NCI-H2081 (cell line): ENCODE measurements at places on chromosomes 4 and X.

DNA sequence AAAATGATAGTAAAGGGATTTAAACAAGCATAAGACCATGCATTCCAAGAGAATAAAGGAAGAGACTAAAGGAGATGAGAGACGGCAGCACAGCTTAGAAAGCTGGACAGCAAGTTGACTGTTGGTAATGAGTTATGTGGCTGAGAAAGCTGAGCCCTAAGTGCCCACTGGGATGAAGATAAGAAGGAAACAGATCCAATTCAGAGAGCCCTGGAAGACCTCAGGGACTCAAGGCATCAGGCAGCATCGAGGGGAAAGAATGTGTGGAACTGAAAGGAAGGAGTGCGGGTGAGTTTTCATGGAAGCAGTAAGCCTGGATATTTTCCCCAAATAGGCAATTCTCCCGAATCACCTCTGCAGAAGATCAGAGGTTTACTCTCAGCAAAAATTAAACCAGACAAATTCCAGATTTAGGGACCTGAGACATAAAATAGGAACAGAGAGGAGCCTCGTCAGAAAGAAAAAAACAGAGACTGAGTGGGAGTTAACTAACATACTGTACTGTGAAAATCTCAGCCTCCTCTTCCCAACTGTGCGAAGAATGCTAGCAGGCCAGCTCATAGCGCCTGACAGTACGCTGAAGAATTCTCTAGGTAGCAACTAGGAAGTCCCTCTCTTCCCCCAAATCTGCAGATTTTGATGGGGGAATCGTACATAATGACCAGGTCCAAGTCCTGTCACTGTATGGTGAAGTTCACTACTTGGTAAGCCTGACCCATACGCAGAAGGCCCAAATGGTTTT, 187.7 kb upstream of the TAPT1 start:
- no peak for DNase-seq

DNA sequence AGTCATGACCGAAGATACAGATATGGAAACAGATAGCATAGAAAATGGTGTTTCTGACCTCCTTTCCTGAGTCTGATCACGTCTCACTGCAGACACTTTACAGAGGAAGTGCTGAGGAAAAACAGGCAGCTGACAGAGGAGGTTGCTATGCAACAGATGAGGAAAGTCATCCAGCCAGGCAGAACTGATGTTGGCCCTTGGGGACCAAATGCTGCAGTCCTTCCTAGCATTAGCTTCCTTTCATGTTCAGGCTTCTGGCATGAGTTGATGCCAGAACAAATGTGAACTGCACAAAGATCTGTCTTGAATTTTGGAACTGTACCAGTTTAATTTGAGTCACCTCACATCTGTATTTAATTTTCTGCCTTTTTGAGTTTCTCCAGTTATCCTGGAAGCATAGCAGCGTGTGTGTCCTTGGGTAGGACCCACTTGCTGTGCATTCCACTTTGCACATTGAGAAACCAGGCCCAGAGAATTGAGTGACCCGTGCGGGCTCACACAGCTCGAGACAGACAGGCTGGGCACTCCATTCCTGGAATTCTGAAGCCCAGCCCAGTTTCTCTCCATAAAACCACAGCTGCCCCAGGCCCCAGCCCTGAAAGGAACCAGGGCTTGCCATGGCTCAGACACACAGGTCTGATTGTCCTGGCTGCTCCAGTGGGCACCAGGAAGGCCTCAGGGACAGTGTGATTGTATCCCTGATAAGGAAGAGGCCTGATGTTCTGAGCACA, 1.4 kb upstream of the MAGED1 start:
- DNase-seq = no peak

- no peak for DNase-seq
Observed at GRCh38 chr4:1297023-1297395, 7.3 kb downstream of the MAEA start.

GRCh38 chr4:73844806-73845205, 8.3 kb upstream of the PF4V1 start:
- DNase-seq = no peak

- DNase-seq = no peak
Observed at GRCh38 chr4:102447413-102447812, 53.7 kb upstream of the NFKB1 start.

DNA sequence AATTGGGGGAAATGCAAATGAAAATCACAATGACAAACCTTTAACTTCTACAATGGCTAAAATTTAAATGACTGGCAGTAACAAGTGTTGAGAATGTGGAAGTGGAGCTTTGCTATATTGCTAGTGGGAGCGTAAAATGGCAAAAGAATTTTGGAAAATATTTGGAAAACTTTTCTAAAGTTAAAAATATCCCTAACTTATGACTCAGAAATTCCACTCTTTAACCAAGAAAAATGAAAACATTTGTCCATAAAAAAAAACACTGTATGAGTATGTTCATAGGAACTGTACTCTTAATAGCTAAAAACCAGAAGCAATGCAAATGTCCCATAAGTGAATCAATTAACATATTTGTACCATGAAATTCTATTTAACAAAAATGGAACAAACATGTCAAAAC, 3.6 kb downstream of the TBCK start:
- DNase-seq = no peak

- DNase-seq = no peak
Observed at GRCh38 chr4:11469650-11470437, 41.1 kb upstream of the HS3ST1 start.

DNA sequence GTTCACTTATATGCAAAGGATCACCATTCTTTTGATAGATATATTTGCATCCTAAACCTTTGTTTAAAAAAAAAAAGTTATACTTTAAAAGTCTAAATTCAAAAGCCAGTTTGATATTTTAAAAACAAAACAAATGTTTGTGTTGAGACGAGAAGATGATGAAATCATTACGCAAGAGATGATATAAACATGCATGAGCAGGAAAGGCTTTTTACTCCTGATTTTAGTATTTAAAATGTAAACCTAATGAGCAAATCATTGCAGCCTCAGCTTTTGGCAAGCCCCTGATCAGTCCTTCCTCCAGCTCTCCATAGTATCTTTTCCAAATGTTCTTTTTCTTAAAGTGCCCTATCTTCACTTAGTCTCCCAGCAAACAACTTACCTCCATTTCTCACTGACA, 115.6 kb downstream of the ARAP2 start:
- no peak for DNase-seq

DNA sequence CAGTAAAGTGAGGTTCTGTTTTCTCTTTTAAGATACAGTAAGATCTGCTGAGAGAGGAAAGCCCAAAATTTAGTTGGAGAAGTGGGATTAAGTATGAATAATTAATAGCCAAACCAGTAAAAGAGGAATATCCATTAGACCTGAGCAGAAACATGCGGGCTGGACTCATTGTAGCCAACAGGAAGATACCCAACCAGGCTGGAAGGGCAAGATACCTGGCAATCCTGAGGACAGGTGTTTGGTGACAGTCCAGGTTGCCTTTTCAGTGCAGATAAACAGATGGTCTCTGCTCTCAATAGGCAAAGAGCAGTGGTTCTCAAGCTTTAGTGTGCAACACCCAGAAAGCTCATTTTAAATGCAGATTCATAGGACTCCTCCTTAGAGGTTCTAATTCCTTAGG, 980.8 kb upstream of the GRID2 start:
- no peak for DNase-seq

GRCh38 chrX:94401426-94401825, 727.4 kb downstream of the FAM133A start:
- no peak for DNase-seq

GRCh38 chrX:148995661-148996060, 495.2 kb downstream of the AFF2 start:
- DNase-seq = no peak

DNA sequence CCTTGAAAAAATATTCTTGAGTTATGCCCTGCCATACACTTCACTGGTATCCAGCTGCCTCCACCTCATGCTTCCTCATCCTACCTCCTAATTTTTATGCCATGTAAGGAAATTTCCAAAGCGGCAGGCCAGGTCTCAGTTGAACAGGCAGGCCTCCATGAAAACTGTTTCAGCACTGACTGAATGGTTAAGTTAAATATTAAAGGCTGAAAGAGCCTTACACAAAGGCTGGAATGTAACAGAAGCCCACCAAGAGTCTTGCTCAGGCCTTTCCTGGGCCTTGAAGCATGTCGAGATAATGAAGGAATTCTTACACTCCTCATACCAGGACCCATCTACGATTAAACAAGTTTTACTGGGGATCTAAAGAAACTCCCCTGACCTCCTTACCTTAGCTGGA, 359.6 kb upstream of the NOCT start:
- DNase-seq = no peak

GRCh38 chr4:41957634-41958033, 22.4 kb downstream of the TMEM33 start:
- no peak for DNase-seq

DNA sequence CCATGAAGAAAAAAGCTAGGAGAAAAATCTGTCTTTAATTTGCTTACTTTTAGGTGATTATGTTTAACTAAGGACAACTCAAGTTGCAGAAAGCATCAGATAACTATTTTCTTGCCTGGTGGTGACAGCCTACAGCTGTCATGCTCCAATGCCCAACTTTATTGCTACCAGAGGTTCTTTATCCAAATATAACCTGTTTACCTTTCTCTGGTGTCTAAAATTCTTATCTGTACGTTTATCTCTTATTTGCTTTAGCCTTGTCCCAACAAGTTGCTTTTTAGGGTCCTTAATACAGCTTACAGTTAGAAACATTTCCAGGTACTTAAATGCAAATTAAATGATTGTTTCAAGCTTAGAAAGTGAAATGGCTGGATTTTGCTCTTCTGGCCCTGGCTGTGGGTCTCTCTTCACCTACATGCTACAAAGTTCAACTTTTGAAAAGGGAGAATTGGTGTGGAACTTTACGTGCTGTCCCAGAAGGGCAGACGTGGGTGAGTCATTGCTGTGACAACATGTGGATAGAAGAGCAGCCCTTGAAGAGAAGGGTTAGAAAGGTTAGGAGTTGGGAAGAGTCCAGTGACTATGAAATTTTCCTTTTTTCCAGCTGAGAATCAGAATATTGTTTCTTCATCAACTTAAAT, 60.7 kb downstream of the HPGD start:
- no peak for DNase-seq

GRCh38 chr4:16023776-16024408, 59.9 kb downstream of the PROM1 start:
- DNase-seq = no peak

GRCh38 chrX:78534221-78534620, 124.9 kb downstream of the RTL3 start:
- no peak for DNase-seq

GRCh38 chrX:108310506-108310905, 127.7 kb downstream of the COL4A6 start:
- no peak for DNase-seq

DNA sequence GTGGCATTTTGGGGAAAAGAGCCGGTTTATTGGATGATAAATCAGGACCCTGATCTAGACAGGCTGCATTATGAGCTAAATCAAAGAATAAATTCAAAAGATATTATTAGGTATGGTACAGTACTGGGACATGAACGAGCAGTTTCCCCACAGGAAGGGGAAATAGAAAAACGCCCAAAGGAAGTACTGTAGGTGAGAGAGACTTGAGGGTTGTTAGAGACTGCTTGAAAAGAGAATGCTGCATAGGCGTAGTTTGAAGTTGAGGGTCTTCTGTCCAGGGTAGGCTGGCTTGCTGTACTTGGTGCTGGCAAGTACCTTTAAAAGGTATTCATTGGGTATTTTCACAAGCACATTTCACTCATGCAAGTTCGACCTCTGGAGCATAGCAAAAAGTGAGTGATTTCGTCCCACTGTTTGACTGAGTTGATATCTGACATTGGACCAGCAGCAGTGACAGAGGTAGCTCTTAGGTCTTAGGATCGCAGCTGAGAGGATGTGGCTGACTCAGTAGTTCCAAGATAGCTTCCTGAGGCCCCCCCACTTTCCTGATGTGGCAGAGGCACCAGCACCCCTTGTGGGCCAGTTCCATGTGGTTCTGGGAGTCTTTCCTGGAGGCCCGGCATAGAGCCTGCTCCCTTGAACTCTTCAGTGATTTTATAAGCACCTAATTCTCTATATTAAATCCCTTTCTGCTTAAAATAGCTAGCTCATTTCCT, 64.3 kb downstream of the TMEM131L start:
- no peak for DNase-seq

GRCh38 chrX:95076449-95076848, 1402.4 kb downstream of the FAM133A start:
- peak; percentile 40 for DNase-seq

GRCh38 chrX:110026099-110026844, 23.4 kb downstream of the TMEM164 start:
- DNase-seq = peak; percentile 55

DNA sequence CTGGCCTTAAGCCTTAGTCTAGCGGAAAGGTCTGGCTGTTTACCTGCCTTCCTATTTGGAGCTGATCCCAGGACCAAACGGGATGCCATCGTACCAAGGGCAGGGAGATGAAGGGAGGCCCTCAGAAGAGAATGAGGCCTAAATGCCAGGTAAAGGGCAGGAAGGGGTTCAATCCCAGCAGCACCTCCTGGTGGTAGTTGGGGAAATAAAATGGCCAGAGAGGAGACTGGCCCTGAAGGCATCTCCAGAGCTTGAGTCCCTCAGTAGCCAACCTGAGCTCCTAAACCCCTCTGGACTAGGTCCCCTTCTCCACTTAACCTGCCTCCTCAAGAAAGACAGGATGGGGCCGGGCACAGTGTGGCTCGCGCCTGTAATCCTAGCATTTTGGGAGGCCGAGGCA, 53.7 kb downstream of the KDM5C start:
- DNase-seq = no peak

DNA sequence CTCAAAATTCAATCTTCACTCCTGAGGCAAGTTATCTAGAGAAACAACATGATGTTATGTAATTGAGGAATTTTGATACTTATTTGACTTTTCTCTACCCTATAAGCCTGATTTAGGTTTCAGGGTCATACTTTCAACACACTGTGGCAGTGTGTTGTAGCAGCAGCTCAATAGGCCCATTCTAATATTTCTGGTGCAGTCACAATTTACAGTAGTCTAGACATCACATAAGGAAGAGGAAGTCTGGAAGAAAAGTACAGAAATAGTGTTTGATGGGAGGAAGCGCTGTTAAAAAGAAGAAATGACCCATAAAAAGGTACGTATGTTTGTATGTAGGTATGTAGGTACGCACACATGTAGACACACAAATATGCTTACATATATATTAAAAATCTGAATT, 194.3 kb downstream of the ARHGAP24 start:
- DNase-seq = no peak

DNA sequence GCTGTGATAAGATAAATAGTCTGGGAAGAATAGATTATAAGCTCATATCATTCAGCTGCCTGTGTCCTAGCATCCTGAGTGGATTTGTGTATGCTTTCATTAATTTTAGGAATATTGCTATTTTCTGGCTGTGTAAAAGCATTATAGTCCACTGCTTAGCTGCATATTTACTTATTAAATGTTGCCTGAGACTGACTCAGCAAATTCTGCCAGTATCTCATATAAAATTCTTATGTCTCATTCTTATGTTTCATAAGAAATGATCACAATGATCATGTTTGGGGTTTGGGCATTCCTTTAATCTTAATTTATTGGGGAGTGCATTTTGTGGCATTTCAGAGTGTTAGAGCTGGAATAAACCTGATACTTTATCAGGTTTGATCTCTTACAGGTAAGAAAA, 34.9 kb downstream of the RASSF6 start:
- no peak for DNase-seq

DNA sequence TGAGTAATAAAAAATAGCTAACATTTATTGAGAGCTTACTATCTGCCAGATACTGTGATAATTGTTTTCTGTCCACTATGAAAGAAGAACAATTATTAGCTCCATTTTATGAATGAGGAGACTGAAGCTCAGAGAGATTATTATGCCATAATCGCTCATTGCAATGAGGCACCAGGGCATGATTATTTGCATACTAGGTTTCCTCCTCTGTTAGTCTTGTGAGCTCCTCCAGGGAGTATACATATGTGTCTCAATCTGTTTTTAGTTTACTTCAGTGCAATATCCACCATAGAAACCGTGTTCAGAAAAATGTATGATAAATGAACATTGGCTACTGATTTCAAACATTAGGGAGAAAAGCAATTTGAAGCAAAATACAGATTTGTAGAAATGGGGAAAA, 139.4 kb upstream of the OTUD4 start:
- DNase-seq = no peak
